ENCODE measurements at places on chromosomes 3 and 15.

- no peak for DNase-seq
Measured at GRCh38 chr15:93040288-93041158, 48.5 kb downstream of the RGMA start.

GRCh38 chr3:172249039-172249438 lies 199.2 kb downstream of the GHSR start:
- no peak for DNase-seq

DNA sequence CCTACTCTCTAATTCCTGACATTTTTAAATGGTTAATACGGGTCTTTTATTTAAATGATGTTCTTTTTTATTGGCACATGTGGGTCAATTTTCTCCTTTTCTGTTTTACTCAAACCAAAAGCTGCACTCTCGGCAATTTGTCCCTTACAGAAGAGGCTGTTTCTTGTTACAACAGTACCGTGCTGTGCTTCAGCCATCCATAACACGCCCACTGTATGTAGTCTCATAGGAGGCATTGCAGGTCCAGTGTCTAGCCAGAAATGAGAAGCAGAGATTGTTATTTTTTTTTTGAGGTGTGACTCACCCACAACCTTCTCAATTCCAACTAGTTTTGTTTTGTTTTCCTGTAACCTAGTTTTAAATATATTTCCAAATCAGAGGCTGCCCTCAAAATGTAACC lies 164.6 kb downstream of the GMNC start:
- no peak for DNase-seq

GRCh38 chr3:111924283-111924682 lies 54.5 kb upstream of the ABHD10 start:
- DNase-seq = no peak

DNA sequence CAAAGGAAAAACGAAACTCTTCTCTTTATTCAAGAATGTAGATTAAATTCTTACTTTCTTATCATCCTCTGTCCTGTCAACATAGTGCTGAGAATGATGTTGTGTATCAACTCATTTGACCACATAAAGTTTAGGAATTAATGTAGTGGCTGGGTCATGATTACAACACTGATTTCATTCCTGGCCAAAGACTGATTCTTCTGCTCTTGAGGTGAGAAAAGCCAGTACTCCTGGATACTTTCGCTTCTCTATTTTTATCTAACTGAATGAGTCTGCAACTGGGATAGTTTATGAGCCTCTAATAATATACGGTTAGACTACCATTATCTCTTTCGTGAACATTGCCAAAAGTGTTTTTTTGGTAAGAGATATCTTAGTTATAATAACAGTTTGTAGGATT lies 173.0 kb downstream of the LPP start:
- no peak for DNase-seq

DNA sequence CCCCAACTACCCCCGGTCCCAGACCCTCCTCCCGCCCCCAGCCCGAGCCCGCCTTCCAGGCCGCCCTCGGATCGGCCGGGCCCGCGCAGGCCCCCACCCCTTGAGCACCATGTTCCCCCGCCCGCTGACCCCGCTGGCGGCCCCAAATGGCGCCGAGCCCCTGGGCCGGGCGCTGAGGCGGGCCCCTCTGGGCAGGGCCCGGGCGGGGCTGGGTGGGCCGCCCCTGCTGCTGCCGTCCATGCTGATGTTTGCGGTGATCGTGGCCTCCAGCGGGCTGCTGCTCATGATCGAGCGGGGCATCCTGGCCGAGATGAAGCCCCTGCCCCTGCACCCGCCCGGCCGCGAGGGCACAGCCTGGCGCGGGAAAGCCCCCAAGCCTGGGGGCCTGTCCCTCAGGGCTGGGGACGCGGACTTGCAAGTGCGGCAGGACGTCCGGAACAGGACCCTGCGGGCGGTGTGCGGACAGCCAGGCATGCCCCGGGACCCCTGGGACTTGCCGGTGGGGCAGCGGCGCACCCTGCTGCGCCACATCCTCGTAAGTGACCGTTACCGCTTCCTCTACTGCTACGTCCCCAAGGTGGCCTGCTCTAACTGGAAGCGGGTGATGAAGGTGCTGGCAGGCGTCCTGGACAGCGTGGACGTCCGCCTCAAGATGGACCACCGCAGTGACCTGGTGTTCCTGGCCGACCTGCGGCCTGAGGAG lies 472 bp downstream of the CHST14 start:
- DNase-seq = peak; percentile 38
